ENCODE measurements at places on chromosomes 4 and X.

DNA sequence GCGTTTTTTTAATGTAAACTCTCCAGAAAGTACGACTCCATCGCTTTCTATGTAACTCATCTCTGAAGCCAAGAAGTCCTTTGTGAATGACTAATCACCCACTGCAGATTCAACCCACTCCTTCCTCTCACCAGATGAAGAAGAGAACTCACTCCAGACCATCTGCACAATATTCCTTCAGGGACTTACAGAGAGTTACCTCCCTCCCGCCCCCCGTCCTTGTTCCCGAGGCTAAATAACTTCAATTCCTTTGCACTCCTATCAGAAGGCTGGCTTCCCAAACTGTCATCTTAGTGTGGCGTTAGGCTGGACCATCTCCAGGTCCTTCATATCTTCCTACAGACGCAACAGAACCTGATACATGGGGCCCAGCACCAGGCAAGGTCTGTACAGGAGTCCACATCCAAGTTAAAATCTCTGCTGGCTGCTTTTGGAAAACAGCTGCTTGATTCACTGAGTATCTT is 82.4 kb downstream of the AFAP1 start:
- no peak for DNase-seq

- DNase-seq, result no peak
These were observed 288.8 kb downstream of the HS3ST1 start for GRCh38 chr4:11139871-11140270.

DNA sequence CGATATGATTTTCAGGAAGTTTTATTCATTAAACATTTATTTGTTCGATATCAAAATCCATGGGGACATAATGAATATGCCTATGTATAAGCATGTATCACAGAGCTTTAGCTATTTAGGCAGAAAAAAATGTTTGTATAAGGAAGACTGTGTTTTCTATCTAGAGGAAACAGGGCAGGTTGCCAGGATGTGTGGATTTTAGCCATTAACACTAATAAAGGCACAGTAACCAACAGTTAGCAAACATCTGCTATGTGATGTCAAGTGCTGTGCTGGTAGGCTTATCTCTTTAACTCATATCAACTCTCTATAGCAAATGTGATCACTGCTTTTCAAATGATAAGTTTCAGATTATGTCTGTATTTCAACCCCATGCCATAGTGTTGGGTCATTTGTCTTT is 708.9 kb upstream of the HS3ST1 start:
- DNase-seq, result no peak

DNA sequence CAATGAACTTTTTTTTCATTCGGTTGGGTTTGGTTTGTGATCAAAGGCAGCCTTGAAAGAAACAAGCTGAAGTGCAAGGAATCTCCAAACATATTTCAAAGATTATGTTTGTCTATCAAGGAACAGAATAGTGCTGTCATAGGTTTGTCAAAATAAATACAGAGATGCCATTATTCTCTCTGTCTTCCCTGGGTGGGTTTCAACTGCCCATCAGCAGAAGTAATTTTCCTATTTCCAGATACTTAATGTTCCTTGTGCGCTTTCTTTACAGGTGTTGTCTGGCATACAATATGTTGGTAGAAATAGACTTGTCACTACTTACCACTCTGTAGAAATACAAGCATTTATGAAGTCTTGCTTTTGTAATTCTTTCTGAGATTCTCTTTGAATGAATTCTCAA is 294.9 kb downstream of the PDHA2 start:
- no peak for DNase-seq

GRCh38 chr4:82584931-82585330 is 23.1 kb upstream of the TMEM150C start:
- DNase-seq, result no peak

- DNase-seq, result no peak
These were observed 68.2 kb downstream of the ARHGAP6 start for GRCh38 chrX:11597479-11597878.

- no peak for DNase-seq
These were observed 76.7 kb downstream of the FNIP2 start for GRCh38 chr4:158845311-158846041.

- DNase-seq, result no peak
These were observed 672 bp downstream of the PGM2 start for GRCh38 chr4:37827030-37827685.

DNA sequence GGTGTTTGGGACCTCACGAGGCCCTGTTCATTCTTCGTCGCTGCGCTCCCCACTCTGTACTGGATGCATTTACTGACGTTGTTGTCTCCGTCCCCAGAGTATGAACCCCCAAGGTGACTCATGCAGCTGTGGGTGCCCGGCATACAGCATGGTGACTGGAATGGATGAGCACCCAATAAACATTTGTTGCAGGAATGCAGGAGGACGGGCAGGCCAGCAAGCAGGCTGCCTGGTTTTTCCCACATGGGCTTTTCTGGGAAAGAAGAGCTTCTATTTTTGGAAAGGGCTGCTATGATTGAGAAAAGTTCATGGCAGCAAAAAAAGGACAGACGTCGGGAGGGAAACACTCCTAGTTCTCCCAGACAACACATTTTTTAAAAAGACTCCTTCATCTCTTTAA is 893 bp upstream of the SOD3 start:
- no peak for DNase-seq

DNA sequence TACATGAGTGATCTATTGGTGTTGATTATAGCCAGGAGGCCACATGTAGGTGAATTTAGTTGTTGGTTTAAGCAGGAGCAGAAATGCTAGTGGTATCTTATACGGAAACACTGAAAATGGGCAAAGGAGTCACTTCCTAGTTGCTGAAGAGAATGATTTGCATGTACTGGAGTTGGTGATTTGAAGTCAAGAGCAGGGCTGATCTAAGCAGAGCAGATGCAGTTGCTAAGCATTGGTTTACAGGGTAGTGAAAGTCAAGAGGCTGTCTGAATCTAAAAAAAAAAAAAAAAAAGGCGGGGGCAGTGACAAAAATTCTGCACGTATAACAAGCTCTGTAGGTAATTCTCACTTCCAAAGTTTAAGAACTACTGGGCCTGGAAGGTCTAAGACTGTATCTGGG is 90.4 kb upstream of the HPRT1 start:
- DNase-seq, result no peak

GRCh38 chr4:98571161-98571786 is 87.1 kb downstream of the TSPAN5 start:
- DNase-seq, result no peak

DNA sequence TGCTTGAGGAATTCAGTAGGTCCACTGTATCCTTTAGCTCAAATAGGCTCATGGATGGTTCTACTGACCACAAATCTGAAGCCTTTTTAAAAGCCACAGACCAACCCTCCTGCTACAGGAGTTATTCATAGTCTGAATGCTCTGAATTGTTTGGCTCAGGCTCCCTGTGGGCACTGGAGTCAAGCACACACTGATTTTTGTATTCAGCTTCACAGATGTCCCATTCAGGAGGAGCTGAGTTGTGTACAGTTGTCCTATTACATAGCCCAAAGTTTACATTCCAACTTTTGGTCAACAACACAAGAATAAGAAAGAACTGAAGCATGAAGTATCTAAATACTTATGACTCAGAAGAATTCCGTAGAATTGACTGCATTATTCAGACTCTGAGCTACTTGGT is 243.9 kb downstream of the UNC5C start:
- no peak for DNase-seq

DNA sequence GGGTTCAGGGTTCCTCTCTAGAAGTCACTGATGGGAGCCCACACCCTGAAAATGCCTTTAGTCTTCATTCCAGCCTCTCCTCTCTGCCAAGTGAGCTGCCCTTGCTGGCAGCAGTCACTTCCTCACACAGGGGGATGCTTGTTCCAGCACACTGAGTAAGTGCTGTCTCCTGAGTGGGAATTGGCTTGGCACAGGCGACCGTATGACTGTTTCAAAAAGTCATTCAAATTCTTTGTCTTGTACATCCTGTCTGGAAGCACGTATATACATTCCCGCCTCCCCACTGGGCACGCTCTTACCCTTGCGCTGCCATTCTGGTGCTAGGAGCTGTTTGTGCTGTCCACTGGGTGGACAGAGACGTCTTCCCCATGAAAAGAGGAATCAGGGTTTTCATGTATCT is 40.2 kb upstream of the CD99 start:
- DNase-seq, result no peak

- DNase-seq, result no peak
These were observed 34.8 kb upstream of the SPANXD start for GRCh38 chrX:141733371-141733770.

DNA sequence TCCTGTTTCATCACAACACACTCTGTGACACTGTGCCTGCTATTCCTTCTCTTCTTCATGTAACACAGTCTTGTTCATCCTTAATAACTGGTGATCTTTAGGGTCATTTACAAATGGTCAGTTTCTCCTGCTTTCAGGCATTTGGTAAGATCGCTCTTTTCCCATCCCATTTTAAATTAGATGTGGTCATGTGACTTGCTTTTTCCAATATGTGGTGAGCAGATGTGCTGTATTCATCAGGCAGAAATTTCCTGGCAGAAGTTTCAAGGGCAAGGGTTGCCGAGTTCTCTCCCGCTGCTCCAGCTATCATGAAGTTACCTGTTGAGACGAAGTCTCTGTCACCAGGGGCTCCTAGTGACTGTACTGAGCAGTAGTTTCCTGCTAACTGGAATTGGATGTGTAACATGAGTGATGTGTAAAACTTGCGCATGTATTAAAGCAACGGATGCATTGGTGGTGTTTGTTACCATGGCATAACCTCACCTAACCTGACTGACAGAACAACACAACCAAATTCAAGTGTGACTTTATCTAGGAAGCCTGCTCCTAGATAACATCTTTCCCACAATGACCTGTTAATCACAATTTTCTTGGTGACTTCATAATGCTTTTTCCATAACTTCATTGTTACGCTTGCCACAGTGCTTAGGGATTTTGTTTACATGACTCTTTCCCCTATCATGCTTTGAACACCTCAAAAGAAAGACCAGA is 29.5 kb upstream of the BMPR1B start:
- DNase-seq, result no peak

- DNase-seq, result no peak
These were observed 2.7 kb downstream of the ZNF330 start for GRCh38 chr4:141223418-141223817.

DNA sequence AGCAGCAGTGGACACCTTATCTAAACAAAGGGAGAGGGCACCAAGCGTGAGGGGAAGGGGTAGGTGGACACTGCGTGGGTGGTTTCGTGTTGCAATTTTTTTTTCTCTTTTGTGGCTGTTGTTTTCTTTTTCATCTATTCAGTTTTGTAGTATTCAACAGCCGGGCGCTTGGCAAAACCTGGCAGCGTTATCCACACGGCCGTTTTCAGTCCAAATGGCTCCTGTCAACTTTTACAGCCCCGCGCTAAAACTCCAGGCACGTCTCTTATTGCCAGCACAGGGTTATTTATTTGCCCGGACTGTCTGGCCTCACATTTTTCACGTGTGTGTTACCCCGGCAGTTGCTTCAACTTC is 192.2 kb downstream of the BCOR start:
- no peak for DNase-seq

Data from effector memory CD8-positive, alpha-beta T cell (primary cell).